GM10248 (cell line): ENCODE measurements at places on chromosomes 13 and 19.

DNA sequence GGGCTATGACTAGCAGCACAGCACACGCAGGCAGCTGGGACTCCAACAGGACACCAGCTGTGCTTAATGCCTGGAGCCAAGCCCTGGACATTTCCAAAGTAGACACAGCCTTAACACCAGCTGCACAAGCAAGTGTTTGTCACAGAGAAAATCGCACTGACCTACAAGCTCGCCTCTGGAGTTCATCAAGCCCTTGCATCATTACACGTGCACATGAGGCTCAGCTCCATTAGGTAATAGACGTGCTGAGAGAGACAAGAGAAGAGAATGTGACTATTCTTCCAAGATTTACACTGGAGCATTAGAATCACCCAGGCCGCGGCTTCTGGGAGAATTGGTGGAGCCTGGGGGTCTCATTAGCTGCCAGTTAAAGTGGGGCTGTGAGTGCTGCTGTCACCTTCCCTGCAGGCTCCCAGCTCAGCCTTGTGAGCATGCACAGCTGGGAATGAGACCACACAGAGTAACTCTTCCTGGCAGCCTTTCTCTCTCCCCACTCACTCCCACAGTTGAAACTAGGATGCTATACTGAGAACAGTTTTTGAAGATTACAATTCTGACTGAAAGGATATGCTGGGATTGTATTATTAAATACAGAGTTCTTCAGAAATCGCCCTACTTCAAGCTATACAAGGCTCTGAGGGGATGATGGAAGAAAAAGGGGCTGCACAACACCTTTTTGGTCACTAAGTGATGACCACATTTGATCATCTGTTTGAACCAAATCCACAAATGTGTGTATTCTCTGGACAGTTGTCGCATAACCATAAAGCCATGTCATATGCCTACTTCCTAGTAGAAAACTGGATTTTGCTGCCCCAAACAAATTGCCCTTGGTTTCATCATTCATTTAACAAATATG, 10.5 kb downstream of the STOML3 start:
- DNase-seq, result no peak

- no peak for DNase-seq
These were observed 8.3 kb upstream of the NAA16 start for GRCh38 chr13:41302743-41303142.

DNA sequence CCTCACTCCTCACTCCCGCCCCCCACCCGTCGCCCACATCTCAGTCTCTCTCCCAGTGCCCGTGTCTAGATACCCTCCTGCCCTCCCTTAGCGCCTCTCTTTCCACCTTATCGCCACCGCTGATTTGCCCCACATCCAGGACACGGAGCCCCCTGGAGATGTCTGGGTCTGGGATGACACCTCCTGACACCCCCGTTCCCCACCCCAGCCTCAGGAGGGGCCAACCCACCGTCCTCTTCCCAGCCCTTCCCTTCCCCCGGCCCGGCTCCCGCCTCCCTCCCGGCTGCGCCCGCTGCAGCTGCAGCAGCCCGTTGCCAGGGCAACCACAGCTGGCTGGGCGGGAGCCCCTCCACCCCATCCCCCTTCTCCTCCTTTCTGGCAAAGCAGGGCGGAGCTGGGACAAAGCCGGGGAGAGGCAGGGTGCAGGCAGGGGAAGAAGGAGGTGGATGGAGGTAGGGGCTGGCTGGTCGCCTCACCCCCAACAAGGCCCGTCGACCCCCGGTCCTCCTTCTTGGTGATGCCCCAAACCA, 13.5 kb downstream of the DPF1 start:
- no peak for DNase-seq

GRCh38 chr19:17504030-17504429, 7.4 kb upstream of the PGLS start:
- DNase-seq, result no peak

DNA sequence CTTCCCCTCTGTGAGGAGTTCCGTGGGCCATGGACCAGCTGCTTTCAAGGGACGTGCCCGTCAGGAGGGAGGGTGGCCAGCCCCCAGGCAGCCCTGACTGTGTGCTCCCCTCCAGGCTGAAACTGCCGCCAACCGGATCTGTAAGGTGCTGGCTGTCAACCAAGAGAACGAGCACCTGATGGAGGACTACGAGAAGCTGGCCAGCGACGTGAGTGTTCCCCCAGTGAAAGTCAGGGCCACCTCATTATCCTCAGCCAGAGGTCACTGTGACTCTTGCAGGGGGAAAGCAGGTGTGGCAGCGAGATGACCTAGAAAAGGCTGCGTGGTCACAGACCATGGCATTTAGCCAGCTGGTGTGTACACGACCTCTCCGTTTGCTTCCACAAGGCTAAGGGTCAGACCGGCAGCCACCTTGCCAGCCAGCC, 29.9 kb downstream of the CAPN12 start:
- no peak for DNase-seq

- DNase-seq, result no peak
These were observed 684.5 kb upstream of the ARGLU1 start for GRCh38 chr13:107252428-107252827.

DNA sequence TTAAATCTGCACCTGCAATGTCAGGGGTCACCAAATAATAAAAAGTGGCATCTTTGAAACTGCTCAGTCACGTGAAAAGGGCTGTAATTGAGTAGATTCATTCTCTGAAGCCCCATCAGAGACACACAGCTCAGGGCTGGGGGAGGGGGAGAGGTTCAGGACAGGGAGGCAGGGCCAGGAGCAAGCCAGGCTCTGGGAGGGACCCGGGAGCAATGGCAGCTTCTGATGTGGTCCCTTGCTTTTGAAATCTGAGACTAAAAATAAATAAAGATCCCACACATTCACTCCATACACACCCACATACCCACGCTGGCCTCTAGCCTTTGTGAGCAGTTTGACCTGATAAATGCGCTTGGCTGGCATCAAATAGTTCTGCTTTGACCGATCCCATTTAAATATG, 32.8 kb downstream of the GSX1 start:
- no peak for DNase-seq

DNA sequence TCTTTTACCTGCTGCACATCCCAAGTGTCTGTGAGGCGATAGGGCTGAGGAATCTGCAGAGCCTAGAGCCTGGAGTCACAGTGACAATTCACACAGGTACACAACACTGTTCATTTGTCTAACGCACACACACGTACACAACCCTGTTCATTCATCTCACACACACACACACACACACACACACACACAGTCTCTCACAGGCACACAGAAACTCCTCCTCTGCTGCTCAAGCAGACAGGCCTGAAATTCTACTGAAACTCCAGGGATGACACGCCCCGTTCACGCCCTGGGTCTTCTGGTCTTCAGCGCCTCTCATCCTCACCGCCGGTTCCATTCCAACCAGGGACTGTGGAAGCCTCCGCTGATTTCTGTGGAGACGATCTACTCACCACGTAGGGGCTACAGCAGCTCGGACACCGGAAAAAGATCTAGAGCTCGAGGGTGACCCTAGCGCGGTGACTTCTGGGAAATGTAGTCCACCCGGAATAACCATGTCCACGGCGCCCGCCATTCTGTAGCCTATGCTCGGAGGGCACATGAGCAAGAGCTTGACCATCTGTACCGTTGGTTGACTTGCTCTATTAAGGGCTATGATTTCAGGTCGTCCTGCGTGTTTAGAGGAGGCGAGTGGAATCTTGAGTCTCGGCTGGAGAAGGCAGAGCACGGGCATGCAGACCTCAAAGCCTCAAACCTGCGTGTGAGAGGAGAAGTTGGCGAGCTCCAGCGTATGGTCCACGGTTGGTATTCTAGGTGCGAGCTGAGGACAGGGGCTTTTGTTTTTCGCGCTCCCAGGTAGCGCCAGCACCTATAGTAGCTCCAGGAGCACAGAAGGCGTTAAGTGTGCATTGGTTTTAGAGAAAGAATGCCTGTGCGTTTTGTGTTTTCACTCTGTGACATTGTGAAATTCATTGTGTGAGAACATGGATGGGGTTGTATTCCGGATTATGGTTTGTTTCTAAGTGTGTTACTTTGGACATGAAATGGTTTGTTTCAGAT, 33.4 kb downstream of the ZNF45 start:
- peak; percentile 85 for DNase-seq

DNA sequence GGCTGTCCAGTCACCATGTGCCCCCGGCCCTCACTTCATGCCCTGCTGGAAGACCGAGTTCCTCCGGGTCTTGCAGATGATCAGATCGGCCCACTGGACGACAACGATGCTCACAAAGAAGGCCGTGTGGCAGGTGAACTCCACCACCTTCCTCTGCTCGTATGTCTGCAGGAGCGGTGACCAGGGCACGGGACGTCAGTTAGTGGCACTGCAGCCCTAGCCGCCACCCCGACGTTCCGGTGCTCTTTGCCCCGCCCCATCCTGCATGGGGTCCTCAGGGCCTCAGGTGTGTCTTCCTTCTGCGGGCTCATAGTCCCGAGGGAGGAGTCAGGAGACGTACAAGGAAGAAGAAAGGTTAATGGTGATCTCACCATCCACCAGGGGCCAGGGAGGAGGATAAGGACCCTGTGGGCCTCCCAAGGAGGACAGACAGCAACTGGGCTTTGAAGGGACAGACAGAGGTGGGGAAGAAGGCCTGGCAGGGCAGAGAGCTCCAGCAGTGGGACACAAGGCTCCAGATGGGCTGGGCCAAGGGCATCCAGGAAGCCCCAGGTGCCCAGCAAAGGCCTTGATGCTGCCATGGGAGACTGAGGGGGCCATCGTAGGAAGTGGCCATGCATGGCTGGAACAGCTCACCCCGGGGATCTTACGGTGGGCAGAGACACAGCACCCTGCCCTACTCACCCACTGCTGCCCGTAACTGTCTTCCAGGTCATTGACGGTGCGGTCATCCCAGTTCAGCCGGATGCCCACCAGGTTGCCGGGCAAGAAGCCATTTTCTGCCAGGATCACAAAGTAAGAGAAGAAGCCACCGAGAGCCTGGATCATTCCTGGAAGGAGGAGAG, 9.9 kb upstream of the RABAC1 start:
- no peak for DNase-seq

DNA sequence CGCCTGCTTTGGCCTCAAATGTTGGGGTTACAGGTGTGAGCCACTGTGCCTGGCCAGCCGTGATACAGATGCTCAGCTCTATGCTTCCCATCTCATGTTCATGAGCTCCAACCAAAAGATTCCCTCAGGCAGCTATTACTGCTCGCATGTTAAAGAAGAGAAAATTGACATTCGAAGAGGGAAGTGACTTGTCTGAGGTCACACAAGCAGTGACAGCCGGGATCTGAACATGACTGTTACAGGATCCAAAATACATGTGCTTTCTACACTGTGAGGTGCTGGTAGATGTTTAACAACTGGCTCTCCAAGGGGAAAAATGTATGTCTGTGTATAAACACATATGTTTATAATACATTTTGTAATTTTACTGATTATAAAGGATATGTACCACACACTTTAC, 11.3 kb downstream of the FPR1 start:
- no peak for DNase-seq

GRCh38 chr13:28572871-28573270, 77.9 kb upstream of the FLT1 start:
- no peak for DNase-seq

DNA sequence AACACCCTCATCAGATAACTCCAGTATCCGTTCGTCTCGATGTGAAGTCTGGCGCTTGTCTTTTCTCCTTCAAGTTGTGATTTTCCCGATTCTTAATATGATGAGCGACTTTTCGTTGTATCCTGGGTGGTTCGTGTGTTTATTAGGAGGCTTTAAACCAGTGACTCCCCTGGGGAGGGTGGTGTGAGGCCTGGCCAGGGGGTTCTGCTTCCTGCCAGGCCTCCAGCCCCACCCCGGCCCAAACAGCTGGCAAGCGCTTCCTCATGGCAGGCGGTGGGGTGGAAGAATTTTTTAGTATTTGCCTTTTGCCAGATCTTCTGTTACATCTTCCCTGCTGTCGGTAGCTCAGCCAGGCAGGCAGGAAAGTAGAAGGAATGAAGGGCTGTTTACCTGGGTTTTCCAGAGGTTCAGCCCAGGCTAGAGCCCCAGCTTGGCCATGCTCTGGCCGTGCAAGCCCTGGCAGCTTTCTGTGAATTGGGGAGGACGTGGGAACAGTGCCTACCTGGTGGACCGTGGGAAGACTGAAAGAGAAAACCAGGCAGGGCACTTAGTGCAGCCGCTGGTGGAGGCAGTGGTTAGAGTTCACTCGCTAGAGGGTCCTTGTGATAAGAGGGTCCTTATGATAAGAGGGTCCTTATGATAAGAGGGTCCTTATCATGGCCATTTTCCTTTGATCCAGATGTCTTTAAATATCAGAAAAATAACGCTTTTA, 37.7 kb upstream of the DCUN1D2 start:
- no peak for DNase-seq

- DNase-seq, result no peak
These were observed 39.5 kb upstream of the ZNF536 start for GRCh38 chr19:30332445-30333234.

DNA sequence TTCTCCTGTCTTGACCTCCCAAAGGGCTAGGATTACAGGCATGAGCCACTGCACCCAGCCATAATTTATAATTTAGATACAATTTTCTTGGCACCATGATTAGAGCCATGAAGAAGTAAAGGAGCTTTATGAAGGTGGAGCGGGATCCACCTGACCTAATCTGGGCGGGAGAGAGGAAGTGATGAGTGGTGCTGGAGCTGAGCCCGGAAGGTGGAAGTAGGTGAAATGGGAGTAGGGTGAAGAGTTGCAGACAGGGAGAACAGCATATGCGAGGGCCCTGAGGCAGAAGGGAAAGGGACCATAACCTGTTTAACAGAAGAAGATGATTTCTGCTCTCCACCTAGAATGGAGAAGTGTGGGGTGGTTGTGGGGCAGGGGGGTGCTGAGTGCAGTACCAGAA, 4.2 kb downstream of the BLOC1S3 start:
- no peak for DNase-seq

DNA sequence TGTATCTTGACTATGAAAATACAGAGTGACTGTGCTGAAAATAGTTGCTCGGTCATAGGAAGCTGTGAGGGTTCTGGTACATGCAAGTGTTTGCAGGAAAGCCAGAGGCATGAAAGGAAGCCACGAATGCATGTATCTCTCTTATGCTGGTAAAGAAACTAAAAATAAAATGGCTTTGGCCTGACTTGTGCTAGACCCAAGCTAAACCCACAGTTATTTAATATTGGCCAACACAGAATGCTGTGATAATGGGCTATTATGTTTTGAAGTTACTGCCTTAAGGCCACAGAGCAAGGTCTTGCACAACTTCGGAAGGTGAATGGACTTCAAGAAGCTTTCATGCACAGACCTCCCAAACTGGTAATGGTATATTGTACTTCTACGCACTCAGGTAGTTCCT, 518.2 kb upstream of the HTR2A start:
- no peak for DNase-seq

DNA sequence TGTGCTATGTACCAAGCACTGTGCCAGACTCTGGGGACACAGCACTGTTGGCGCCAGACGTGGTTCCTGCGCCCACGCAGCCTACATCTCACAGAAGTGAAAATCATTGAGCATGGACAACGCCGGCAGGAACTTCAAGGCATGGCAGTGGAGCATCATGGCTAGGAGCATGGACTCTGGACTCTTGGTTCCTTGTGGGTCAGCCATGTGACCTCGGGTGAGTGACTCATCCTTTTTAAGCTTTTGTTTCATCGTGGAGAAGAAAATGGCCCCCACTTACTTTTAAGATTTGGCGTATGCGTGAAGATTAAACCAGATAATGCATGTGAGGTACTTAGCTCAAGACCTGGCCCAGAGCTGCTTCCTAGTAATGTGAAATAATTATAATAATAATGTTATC, 988.5 kb downstream of the UQCRFS1 start:
- DNase-seq, result no peak

GRCh38 chr19:29645491-29645867, 19.8 kb upstream of the PLEKHF1 start:
- DNase-seq, result no peak
